HCT116 (cell line): ENCODE measurements at places on chromosomes 11 and 22. TPM values are rescaled to one million over a fixed set of nuclear protein-coding genes. Genes with fewer than 3 reads are reported as not detected.

The OR51E1 gene
- not detected for total RNA-seq

The CREB3L1 gene
- 0.37 TPM for total RNA-seq

The EHF gene
- total RNA-seq: 51.5 TPM

The VPREB3 gene
- total RNA-seq: 2.4 TPM

The PARVG gene
- 0.57 TPM for total RNA-seq

The TEX54 gene
- not detected for total RNA-seq

The NRXN2 gene
- total RNA-seq: 1.5 TPM

The MSANTD2 gene
- total RNA-seq: 8.6 TPM

The TM7SF2 gene
- 52.9 TPM for total RNA-seq

The STK33 gene
- total RNA-seq: 10.9 TPM

The PRR33 gene
- total RNA-seq: not detected

The PATE4 gene
- total RNA-seq: not detected

The CHRM4 gene
- total RNA-seq: 1.1 TPM

The RAB3IL1 gene
- 18.1 TPM for total RNA-seq

The PLXNB2 gene
- total RNA-seq: 236 TPM

The AIFM3 gene
- total RNA-seq: 9.7 TPM

The MMP8 gene
- not detected for total RNA-seq

The RBMXL2 gene
- 0.12 TPM for total RNA-seq

The OR52I1 gene
- not detected for total RNA-seq

The IL18BP gene
- 9.8 TPM for total RNA-seq

The FXYD2 gene
- total RNA-seq: 0.52 TPM
